ENCODE measurements at places on chromosomes 11 and 22.

DNA sequence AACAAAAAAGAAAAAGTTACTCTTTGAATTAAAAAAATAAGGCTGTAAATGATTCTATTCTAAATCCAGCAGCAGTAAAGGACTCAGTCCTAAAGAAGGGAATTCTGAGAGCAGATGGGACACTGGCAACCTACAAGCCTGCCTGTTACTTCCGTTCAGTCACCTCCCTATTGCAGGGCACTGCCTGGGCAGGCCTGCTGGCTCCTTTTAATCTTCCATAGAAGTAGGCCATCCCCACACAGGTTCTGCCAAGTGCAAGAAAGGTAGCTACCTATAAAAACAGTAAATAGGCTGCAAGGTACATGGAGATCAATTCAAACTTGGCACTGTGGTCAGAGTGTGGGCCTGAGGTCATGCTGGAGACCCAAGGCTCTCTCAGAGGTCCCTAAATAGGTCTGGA is 136.4 kb downstream of the TRIM44 start:
- DNase-seq: no peak

GRCh38 chr22:48477031-48477721 is 1350.5 kb downstream of the BRD1 start:
- DNase-seq: no peak

- no peak for DNase-seq
Measured at GRCh38 chr11:112511911-112512310, 251.3 kb upstream of the PLET1 start.

DNA sequence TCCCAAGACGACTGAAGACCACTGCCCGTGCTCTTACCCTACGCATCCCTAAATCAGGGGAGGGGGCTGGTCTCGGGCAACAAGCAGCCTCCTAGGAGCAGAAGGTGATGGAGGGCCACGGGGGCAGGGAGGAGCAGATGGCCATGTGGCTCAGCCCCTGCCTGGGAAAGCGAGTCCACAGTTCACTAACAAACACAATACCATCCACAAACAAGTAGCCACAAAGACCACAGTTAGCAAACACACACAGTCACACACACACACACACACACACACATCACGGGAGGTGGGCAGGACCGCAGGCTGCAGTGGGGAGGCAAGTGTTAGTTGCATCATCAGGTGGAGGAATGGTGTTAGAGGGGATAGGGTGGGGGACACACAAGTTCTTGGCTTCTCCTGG is 13.2 kb upstream of the FXYD2 start:
- DNase-seq: no peak

DNA sequence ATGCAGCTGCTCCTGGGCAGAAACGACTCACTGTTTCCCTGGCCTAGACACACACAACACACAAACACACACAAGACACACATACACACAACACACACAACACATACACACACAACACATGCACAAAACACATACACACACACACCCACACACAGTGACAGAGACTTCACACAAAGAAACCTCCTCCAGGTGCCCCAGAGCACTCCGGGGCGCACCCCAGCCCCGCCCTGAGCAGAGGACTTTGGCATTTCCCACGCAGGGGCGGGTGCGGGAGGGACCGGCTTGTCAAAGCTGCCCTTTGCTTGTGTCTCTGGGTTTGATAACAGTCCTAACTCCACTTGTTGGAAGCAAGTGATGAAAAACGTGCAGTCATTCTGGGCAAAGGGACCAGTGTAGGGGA is 6.5 kb downstream of the APOBEC3A start:
- no peak for DNase-seq

- DNase-seq: no peak
Measured at GRCh38 chr11:16896729-16897469, 117.3 kb downstream of the PLEKHA7 start.

DNA sequence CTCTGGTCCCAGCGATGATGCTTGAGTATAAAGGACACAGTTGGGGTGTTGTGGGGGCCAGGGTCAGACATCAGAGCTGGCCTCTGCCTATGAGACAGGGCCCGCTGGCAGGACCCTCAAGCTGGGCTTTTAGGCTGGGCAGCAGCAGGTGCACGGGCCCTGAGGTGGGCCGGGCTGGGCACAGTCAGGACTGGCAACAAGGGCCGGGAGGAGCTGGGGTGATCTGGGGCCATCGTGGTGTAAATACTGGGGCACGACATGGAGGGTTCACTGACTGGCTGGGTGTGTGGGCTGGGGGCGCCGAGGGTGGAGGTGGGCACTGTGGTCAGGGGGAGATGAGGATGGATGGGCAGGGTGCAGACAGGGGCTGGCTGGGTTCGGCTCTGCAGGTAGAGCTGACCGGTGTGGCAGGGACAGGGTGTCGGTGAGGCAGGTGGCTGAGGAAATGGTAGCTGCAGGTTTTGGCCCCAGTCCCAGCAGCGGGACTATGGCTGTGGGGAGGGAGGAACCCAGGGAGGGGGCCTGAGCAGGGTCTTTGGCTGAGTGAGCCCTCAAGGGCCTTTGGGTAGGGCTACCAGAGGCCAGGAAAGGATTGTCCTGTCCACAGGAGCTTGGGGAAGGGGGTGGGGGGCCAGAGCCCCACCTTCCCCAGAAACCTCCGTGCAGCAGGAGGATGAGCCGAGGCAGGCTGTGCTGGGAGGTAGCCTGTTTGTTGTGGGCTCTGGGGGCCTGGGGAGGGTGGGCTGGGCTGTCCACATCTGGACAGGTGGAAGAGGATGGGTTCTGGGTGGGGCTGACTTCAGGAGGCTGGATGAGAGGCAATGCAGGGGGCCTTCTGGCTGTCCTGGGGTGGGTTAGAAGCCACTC is 81.4 kb downstream of the KCNQ1 start:
- DNase-seq: no peak

Measured in trophoblast cell (in vitro differentiated cells and primary cell).